ENCODE measurements at places on chromosomes 2 and 18.

DNA sequence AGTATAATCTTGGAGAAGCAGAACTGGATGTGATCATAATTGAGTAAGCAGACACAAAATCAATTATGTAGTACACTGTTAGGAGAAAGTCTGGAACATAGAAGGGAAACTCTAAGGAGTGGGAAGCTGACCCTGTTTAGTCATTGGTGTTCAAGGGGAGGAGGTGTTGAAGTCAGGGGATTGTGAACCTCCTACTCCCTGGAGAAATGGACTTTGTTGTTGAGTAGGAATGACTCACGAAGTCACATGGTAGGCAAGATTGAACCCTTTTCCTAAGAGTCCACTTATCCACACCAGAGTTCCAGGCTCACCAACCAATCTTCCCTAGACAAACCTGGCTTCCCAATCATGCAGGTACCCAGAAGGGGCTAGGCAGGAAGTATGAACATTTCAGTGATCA, 81.0 kb upstream of the BCL11A start:
- DNase-seq: no peak

DNA sequence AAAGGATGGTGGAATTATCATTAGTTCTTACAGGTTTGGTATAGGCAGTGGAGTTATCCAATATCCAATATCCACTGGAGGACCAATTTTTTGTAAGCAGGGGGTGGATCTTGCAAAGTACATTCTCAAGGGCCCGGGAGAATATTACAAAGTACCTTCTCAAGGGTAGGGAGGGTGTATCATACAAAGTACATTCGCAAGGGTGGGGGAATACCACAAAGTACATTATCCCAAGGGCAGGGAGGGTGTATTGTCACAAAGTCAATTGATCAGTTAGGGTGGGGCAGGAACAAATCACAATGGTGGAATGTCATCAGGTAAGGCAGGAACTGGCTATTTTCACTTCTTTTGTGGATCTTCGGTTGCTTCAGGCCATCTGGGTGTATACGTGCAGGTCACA, 55.3 kb upstream of the TMEM87B start:
- no peak for DNase-seq

DNA sequence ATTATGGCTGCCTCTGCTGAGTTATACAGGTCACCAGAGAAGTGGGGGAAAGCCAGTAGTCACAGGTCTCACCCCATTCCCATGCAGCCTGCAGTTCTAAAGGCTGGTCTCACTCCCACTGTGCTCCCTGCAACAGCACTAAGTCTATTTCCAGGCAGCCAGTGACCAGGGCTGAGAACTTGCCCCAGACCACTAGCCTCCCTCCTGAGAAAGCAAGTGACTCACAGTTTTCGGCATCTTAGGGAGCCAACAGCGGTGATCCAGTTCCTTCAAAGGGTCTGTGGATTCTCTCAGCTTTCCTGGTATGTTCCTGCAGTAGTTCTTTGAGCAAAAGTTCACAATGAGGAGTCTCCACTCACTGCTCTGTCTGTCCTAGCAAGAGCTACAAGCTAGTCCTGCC, 329.6 kb upstream of the MAP2 start:
- no peak for DNase-seq

- DNase-seq: no peak
Measured at GRCh38 chr18:44507729-44508325, 172.9 kb upstream of the SETBP1 start.

- no peak for DNase-seq
Measured at GRCh38 chr2:134143568-134143967, 110.3 kb upstream of the MGAT5 start.

DNA sequence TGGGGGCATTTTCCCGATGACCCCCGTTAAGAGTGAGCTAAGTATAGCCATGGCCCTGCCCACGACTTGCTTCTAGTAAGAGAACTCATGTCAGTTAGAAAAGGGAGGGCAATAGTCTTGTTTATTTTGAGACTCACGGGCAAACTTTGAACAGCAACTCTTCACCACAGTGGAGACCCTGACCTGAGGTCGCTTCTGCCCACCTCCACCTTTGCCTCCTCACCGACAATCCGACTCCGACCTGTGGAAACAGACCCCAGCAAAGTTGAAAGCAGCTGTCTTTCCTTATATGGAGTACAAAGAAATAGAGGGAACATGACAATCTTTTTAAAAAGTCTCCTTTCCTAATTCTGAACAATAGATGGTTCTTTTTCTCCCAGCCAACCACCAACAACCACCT, 155.0 kb upstream of the GCFC2 start:
- DNase-seq: no peak

DNA sequence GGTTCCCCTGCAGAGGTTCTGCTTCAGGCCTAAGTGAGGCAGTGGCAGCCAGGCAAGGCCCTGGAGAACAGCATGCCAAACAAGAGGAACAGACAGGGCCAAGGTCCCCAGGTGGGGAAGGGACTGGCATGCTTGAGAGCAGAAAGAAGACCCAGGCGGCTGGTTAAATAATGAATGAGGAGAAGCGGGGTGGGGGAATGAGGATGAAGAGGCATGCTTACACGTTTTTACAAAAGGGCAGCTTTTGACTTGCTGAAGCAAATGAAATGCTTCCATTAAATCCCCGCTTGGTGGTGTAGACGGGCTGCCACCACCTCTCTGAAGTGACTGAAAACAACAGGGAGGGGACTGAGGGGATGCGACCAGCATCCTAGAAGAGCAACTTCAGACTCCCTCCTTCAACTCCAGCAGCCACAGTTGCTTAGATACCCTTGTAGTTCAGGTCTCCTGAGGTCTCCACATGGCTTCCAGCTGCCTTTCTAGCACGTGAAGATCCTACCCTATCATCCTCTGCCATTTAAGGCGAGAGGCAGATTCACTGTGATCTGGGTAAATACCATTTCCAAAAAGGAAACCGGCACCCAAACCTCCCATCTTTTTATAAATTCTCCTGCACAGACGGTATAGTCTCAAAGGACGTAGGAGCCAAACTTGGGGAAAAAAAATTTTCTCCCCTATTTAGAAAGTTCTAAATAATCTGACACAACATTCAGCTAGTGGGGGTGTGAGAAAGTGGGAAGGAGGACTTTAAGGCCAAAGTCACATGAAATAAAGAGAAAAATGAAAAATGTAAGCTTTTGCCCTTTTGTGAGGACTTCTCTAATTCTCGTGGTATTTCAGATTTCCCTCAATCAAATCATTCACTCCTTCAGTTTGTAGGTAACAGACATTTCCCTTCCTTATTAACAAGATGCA, 65.6 kb downstream of the CACNB4 start:
- DNase-seq: no peak

- no peak for DNase-seq
Measured at GRCh38 chr18:41396861-41397260, 558.2 kb upstream of the PIK3C3 start.

Data from SK-N-MC (cell line).